Stomach (tissue), 19 donors: ENCODE measurements at places on chromosomes 6 and 20.

GRCh38 chr6:159037756-159038290 is 7.0 kb downstream of the TAGAP start:
- DNase-seq = no peak

- DNase-seq = no peak
Observed at GRCh38 chr6:38153798-38154345, 334.3 kb downstream of the ZFAND3 start.

DNA sequence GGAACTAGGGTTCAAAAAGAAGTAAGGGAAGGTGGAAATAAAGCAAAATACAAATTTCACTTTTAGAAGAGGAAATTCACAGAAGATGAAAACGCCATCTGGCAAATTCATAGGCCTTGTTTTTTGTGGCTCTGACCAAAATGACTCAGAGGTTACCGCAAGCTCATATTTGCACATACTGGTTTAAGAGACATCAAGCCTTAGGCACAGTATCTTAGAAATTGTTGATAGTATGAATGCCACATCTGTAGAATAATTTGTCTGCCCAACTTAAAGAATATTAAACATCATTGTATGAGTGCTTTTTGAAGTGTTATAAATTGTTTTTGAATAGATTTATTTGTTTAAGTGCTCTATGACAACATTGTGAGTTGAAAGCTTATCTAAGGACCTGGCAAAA is 10.6 kb downstream of the TAAR1 start:
- no peak for DNase-seq

GRCh38 chr6:136751991-136752390 is 40.3 kb downstream of the MAP3K5 start:
- no peak for DNase-seq

DNA sequence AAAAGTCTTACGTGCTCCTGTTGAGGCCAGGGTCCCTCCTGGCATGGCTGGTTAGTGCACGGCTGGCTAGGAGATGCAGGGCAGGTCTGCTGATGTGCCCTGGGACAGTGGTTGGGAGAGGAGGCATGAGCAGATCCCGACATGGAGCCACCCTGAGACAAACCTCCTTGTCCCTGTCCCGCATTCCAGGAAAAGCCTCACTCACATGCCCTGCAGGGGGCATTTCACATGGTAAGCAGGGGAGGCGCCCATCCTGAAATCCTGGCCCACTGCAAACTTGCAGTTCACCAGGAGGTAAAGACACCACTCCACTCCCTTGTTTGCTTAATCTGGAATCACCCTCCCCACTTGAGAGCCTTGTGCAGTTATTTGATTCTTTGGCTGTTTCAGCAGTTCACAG is 116.7 kb upstream of the SLC24A3 start:
- no peak for DNase-seq

- no peak for DNase-seq
Observed at GRCh38 chr6:15485936-15486335, 176.9 kb downstream of the DTNBP1 start.

DNA sequence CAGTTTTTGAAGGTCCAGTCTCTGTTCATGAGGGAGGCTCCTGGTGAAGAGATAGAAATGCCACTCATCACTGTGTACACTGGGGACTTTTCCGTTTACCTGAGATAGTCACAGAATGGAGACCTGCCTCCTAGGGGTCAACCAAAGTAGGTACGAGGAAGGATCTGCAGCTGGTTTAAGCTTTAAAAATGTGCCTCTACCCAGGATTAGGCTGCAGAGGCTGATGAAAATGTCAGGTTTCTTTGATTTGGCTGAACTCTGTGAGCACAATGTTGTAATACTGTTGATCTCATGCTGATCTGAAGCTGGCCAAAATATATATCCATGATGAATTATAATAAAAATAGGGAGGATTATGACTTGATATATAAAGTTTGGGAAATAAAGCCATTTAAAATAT is 182.7 kb downstream of the ADAT2 start:
- no peak for DNase-seq

DNA sequence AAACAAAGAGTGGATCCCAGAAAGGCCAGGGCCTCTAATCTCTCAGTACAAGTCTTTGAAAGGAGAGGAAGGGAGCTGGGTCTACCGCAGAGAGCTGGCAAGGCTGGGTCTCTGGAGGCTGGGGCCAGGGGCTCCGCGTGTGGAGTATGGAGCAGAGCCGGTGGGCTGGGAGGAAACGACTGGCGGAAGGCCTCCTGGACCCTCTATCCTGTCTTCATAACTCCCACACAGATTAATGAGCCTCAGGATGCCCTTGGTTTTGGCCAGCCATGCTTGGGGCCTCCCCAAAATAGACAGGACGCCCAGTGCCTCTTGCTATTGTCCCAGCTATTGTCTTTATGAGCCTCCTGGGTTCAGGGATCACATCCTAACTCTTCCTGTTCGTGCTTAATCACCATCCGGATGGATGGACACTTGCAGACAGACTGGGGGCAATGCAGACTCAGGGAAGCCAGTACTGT is 306.4 kb downstream of the DHX35 start:
- DNase-seq = peak; percentile 57

DNA sequence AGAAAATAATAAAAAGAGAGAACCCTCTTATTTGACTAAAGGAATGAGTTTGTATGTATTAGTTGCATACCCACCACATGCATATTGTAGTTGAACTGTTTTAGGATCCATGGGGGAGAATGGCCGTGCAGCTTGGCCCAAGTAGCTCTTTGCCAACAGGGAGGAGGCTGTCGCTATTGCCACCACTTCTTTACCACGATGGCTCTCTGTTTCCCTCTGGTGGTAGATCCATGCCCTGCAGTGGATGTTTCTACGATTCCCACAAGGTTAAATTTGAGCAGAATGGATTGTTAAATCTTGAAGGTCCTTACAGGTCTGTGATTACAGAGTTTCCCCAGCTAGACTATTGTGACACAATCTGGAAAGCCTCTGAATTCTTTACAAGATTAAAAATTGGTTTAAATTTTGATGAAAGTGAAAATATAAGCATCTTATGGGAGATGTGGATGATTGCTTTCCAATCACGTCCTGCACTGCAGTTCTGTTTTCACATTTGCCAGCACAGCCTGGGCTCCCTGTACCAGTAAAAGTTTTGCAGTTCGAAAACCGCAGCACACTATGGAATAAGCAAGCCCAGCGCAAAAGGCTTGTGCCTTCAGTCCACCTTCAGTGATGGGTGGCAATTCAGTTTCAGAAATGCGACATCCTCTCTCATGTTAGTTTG is 34.4 kb upstream of the FNDC1 start:
- DNase-seq = peak; percentile 80

- peak; percentile 77 for DNase-seq
Observed at GRCh38 chr20:3071610-3072529, at the start of gene OXT. Gene OXT, plus strand, starts transcription at chr20:3071620. Its CDS starts 36 bp downstream, at chr20:3071656.

DNA sequence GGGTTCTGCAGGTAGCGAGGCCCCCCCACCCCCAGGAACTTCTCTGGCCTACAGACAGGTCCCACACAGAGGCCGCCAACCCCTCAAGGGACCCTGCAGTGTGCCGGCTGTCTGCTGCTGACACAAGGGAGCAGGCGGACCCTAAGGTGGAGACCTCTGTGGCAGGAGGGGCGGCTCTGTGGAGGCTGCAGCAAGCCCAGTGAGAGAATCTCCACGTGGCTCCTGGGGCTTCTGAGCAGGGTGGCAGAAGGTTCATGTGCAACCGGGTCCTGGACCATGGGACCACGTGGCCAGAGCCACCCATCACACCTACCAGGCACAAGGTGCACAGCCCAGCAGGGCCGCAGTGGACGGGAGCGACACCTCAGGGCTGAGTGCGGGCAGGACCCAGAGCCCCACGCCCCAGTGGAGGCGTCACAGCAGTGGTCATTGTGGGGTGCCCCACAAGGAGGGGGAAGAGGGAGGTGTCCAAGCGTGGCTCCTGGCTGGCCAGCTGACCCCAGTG is 4.3 kb downstream of the ARFRP1 start:
- no peak for DNase-seq

- DNase-seq = peak; percentile 87
Observed at GRCh38 chr6:148972481-148972880, 225.7 kb downstream of the UST start.

- peak; percentile 85 for DNase-seq
Observed at GRCh38 chr20:17854307-17854903, 114.2 kb downstream of the SNX5 start.

GRCh38 chr6:64128301-64129024 is 492.9 kb downstream of the PHF3 start:
- DNase-seq = no peak

DNA sequence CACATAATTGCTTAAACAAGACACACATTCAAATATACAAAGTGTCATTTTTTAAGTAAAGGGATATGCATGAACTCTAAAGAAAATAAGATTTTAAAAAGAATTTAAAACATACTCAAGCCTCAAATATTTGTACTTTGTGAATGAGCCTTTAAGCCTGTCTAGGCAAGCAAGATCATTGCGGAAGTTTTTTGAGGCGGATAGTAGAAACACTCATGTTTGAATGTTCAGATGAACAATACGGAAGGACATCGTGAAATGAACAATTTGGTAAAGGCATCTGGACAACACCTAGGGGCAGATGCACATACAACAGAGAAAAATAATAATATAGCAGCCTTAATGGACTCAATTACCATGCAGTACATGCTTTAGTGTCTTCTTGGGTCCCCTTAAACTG is 928.9 kb downstream of the TFAP2A start:
- no peak for DNase-seq

GRCh38 chr6:78593898-78594667 is 273.3 kb upstream of the IRAK1BP1 start:
- no peak for DNase-seq

DNA sequence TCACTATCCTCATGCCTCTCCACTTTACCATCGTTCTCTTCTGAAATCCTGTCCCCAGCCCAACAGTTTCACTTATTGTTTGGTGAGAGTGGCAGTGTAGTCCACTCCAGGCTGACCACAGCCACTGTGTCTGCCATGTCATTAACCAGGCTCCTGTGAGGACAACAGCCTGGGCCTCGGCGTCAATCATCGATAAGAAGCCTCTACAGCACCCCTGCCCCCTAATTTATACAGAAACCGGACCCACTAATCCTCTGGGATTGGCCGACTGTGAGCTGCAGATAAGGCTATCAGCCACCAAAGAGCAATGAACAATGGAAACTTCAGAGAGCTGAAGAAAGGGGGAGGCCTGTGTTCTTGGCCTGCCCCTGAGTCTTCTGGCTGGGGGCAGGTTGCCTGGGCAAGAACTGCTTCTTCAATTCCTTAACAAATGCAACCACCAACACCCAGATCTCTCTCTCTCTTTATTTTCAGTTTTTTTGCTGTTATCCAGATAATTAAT is 3.4 kb downstream of the EGFL8 start:
- DNase-seq = no peak

- DNase-seq = no peak
Observed at GRCh38 chr20:32979201-32979998, 24.8 kb downstream of the SUN5 start.

- no peak for DNase-seq
Observed at GRCh38 chr6:21438986-21439352, 154.6 kb upstream of the SOX4 start.

DNA sequence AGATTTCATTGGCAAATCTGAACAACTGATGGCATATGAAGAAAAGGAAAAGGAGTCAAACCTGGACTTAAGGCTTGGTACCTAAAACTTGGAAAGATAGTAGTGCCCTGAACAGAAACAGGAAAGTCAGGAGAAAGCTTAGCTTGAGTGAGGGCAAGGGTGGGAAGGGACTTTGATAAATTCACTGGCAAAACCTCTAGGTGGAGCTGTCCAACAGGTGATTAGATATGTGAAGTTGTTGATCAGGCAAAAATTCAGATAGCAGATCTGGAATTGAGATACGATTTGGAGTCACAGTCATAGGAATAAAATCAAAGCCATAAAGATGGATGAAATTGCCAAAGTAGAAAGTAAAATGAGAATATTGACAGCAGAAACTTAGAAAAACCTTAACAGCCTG is 16.1 kb upstream of the ZNF292 start:
- DNase-seq = no peak

- DNase-seq = no peak
Observed at GRCh38 chr6:70391492-70391891, 21.8 kb upstream of the FAM135A start.

DNA sequence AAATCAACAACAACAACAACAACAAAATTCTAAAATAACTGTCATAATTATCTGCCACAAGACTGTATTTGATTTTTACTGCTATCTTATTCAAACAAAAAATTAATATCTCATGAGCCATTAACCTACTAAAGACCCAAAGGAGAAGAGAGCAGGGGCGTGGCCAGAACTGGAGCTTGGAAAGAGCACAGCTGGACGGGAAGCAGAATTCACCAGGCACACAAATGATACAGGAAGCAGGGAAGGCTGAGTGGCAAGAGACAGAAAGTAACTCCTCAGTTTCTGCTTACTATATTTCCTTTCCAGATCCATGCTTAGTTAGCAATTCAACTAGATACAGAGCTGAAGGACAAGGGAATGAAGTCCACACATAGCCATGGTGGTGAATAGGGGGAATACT is 54.4 kb downstream of the FKBP5 start:
- DNase-seq = no peak

- peak; percentile 65 for DNase-seq
Observed at GRCh38 chr20:1946762-1947534, 46.9 kb downstream of the PDYN start.

- no peak for DNase-seq
Observed at GRCh38 chr6:14699803-14700601, 545.9 kb upstream of the JARID2 start.

- DNase-seq = no peak
Observed at GRCh38 chr6:144325232-144325631, 40.1 kb downstream of the UTRN start.

DNA sequence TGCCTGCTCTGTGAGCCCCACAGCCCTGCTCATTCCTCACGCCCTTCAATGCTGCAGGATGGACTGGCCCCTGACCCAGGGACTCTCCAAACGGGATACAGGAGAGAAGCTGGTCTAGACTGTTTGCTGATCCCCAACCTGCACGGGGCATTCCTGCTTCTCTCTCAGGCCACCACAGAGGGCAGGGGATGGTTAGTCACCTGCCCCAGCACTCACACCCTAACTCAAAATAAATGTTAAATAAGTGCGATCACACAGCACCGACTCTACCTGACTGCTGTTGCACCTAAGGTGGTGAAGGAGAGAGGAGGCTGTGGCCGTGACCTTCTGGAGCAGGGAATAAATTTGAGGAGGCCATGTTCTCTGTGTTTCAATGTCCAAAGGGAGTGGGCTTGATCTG is 39.9 kb upstream of the TGM6 start:
- DNase-seq = no peak

DNA sequence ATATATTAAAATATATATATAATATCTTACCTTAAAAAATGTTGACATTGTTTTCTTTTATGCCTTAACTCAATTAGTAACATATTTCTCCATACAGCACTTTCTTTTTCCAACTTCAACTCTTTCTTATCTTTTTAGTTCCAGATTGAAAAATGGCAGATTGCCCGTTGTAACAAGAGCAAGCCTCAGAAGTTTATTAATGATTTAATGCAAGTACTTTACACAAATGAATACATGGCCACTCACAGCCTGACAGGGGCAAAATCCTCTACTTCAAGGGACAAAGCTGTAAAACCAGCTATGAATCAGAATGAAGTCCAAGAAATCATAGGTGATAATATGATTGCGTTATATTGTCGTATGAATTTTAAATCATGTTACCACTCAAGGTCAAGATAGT is 29.4 kb upstream of the KIAA1586 start:
- DNase-seq = no peak

- DNase-seq = peak; percentile 74
Observed at GRCh38 chr6:34145161-34146020, 496 bp downstream of the GRM4 start.

GRCh38 chr6:16334671-16335070 is 96.3 kb downstream of the GMPR start:
- no peak for DNase-seq
